CD4-positive, alpha-beta T cell treated with Interleukin-17A for 1 hour (primary cell): ENCODE measurements at places on chromosomes 3 and 15.

DNA sequence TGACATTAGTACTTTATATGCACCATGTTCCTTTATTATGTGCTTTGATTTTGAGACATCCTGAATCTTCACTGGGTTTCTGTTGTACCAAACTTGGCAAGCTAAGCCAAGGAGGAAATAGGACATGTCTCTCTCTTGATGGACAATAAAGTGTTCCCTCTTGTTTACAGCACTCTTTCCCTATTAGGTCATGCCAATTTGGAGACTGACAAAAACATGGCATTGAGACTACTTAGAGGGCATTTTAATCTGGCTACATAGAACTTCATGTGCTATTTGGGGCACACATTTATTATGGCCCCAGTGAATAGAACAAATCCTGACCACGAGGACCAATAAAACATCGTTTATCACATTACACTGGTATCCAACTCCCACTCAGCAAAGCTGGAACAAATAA is 85.3 kb upstream of the TNFSF10 start:
- DNase-seq: no peak

- no peak for DNase-seq
Observed at GRCh38 chr3:114446600-114446999, 152.8 kb downstream of the TIGIT start.

GRCh38 chr15:72785841-72786240 is 2.3 kb upstream of the ADPGK start:
- no peak for DNase-seq

DNA sequence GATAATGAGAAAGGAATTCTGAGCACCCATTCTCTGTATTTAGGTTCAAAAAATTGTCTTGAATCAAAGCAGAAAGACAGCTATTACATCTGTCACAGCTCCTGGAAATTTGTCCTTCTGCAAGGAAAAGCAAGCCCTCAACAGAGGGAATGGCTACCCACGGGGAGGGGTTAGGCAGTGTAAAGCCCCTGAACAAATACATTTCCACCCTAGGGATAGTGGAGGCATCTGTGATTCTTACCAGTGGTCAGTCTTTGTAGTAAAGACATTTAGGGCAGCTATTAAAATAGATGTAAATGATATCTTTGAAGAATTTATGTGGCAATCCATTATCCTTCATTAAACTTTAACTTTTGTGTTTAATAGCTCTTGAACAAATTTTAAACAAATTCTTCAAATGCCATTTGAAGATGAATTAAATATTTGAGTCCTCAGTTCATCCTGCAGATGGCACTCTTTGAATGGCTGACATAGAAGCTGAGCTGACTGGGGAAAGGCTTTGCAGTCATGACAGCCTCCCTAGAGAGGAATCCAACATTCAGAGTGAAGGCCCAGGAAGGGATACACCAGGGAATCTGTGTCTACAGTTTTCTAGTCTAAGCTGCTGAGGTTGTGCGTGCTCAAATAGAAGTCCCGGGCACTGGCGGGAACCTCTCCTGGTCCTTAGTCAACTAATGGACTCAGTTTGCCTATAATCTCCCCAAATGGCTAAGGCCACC is 359.7 kb upstream of the ROPN1 start:
- DNase-seq: peak; percentile 5

DNA sequence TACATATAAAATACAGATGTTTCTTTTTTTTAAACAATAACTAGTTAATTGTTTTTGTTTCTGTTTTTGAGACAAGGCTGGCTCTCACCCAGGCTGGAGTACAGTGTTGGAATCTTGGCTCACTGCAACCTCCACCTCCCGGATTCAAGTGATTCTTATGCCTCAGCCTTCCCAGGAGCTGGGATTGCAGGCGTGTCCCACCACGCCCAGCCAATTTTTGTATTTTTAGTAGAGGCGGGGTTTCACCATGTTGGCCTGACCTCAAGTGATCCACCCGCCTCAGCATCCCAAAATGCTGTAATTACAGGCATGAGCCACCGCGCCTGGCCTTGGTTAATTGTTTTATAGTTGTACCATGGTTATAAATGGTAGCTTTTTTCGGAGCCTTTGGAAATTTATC is 72.3 kb downstream of the PIAS1 start:
- DNase-seq: no peak

GRCh38 chr15:98177966-98178592 is 217.6 kb downstream of the ARRDC4 start:
- peak; percentile 42 for DNase-seq

DNA sequence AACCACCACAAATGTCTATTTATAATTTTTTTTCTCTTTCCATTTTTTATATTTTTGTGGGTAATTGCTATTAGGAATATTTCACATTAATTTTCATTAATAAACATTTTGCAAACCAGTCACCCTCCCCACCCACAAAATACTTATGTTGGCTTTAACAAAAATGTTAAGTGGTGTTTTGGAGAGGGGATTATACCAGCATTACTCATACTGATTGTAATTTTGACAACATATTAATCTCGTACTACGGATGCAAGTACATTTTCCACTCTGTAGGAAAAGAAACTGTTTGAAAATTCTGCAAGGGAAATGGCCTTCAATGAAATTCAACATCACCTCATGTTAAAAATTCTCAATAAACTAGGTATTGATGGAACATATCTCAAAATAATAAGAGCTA is 58.3 kb downstream of the BCHE start:
- DNase-seq: no peak

DNA sequence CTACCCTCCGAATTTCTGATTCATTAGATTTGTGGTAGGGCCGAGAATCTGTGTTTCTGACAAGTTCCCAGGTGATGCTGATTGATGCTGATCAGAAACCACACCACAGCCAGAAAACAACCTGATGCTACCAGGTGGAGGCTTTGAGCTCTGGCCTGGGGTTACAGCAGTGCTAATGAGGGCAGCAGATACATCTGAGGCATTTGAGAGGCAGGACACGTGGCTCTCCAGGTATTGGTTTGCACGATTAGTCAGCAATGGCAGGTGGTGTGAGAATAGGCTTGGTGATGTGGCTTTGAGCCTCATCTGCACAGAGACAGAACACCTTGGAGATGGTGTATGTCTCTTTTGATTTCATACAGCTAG is 78.8 kb upstream of the THBS1 start:
- DNase-seq: no peak

DNA sequence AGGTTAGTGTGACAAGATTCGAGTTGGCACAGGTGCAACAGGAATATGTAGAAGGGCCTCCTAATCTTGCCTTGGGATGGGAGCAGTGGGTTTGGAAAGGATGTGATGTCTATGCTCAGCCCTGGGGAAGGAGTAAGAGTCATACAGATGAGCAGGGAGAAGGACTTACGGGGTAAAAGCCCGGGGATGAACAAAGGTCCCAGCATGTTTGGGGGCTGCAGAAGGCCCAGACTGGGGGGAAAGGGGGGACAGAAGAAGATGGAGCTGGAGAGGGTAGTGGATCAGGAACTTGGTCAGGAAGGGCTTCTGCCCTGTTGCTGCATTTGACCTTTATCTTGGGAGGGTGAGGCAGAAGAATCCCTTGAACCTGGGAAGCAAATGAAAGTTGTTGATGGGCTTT is 240.1 kb upstream of the ST8SIA2 start:
- no peak for DNase-seq
